ENCODE measurements at places on chromosomes 2 and 18.
A peak's percentile ranks its signal among the peaks of the same experiment; 100 is the strongest.

DNA sequence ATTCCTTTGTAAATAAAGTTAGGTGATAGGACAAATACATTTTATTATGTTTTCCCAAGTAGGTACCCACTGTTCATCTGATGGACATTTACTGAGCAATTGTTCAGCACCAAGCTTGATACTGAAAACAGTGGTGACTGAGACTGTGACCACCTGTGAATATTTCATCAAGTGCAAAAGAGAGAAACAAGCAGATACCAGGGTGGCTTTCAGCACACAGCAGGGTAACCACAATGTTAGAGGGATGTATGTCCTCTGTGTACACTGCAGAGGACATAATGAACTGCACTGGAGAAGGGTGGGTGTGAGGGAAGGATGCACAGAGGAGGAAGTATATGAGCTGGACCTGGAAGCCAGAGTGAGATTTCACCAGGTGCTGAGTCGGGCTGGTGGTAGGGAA, 411.8 kb downstream of the RAD51AP2 start:
- DNase-seq, result no peak

DNA sequence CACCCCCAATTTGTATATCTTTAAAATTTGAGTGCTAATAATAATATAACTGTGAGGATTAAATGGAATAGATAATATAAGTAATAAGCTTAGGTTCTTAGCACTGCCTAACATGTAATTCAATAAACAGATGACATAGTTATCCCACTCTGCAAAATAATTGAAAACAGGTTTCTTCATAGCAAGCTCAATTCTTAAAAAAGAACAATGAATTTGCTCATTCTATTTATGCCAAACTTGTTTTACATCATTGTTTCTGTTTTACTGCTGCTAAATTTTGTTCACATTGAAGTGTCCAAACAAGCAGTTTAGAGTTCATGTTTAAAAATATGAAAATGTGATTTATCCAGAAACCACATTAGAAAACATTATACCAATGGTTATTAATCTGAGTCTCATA, 217.0 kb downstream of the MBD5 start:
- DNase-seq, result no peak

DNA sequence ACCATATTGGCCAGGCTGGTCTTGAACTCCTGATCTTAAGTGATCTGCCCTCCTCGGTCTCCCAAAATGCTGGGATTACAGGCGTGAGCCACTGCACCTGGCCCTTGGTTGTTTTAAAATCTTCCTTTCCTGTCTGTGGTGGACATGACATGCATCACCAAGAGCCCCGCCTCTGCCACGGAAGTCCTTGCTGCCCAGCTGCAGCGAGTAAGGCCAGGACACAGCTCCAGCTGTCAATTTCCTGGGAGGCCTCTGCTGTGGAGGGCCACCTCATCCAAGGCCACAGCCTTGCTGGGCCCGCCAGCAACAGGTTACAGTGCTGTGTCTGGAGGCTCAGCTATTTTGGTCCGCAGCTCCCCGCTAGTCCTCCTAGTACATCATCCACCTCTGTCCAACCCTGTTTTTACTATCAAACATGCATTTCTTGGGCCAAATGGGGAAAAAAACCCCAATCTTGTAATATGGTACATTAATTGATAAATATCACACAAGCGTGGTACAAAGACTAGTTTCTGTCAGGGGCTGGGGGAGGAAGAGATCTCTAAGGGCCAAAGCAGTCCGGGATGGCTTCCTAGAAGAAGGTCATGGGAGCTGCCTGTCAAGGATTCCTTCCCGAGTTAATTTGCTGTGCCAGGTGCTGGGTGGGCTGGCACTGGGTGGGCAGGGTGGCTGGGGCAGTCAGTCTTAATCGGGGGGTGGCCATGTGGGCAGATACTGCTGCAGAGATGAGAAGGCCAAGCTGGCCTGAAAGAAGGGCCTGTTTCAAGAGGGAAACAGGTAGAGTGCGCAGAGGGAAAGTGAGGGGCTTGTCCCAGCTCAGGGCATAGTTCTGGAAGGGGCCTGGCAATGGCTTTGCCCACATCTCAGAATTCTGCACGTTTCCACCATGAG, 100.5 kb downstream of the INHBB start:
- no peak for DNase-seq

DNA sequence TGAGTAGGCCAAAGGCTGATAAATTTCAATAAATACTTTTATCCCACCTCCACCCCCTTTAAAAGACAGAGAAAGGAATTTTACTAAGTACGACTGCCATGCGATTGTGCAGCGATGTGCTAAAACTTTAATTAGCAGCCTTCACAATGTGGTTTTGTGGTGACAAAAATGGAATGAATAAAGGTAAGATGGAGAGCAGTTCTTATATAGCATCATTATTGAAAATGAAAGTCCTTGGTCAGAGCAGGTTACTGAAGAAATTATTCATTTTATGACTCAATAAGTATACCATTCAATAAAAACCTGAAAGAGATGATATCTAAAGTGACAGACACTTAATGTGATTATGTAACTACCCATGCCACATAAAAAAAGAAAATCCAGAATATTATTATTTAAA, 33.2 kb upstream of the MTIF2 start:
- no peak for DNase-seq

DNA sequence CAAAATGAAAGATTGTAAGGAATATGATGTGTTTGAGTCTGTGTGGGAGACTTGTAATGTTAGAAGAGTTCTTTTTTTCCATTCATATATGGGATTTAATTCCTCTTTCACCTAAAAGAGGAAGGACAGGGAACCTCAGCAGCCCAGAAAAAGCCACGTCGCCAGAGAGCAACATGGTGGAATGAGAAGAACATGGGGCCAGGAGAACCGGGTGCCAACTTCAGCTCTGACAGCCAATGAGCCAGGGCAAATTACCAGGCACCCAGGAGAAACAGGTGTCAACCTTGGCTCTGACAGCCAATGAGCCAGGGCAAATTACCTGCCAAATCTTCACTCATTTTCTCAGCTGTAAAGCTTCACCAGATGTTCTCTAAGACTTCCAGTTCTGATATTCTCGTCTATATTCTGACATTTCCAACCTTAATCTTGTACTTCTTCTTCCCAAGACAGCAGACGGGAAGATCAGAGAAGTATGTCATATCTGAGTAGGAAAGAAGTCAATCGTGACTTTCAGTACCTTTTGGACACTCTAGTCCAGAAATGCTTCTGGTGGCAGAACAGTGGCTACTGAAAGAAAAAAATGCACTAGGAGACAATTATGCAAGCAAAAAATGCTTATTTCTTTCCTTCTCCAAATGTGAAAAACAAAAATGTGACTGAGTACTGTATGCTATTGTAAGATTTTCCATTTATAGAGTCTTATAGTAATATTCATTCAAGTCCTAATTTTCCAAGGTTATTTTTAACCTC, 79.2 kb upstream of the COL5A2 start:
- DNase-seq, result no peak

DNA sequence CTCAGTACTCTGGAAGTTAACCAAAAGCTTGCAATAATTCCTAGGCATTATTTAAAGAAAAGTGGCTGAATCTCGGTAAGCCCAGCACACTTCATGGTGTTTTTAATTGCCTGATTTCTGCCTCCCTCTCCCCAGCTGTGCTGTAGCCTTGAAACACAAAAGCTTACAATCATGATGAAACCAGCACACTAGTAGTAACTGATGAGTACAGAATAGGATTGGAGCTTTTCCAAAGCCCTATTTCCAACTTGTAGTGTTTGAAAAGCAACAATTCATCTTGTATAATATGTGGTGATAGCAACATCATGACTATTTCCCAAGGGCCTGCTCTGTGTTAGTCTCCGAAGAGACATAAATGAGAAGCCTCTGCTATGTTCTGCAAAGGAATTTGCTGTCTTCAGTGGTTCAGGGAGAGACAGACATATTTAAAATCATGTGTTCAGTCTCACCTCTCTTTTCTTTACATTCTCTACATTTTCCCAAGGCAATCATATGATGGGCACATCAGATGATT, 1015.0 kb downstream of the BCL11A start:
- DNase-seq, result no peak

DNA sequence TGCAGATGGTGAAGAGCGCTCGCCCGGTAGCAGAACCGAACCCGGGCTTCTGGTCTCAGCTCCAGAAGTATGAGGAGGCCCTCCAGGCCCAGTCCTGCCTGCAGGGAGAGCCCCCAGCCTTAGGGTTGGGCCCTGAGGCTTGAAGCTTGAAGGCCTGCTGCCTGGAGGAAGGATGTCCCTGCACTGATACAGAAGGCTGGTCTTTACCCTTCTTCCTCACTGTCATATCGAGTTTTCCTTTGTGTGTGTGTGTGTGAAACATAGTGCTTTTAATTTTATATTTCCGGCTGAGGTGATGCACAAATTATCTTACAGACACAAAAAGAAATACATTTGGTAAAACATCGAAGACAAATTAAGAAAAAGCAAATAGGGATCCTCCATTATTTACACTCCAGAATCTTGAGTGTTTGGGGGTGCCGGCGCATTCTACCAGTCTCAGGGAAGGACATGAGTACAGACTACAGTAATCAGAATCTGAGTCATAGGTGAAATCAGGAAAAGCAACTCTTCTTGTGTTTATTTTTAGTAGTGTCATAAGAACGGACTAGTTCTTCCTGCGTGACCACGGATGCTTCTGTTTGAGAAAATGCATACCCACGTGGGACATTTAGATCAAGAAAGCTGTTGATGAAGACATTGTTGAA, 1.3 kb downstream of the DUSP28 start:
- DNase-seq, result peak; percentile 42

DNA sequence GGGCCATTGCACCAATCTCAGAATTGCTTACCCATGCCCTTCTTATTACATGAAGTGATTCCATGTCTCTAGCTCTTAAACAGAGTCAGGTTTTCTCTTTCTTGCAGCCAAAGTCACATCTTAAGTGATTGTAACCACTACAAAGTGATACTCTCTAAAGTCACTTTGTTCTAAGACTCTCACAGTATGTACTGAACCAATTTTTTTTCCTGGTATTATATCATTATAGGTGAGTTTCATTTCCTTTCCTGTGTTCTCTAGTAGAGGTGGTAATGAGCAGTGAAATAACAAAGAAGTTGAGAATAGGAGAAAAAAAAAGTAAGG, 66.3 kb upstream of the DARS1 start:
- DNase-seq, result no peak

GRCh38 chr2:151534001-151534400, 124.3 kb downstream of the RIF1 start:
- no peak for DNase-seq

GRCh38 chr2:6883448-6884122, 6.0 kb downstream of the RSAD2 start:
- no peak for DNase-seq

DNA sequence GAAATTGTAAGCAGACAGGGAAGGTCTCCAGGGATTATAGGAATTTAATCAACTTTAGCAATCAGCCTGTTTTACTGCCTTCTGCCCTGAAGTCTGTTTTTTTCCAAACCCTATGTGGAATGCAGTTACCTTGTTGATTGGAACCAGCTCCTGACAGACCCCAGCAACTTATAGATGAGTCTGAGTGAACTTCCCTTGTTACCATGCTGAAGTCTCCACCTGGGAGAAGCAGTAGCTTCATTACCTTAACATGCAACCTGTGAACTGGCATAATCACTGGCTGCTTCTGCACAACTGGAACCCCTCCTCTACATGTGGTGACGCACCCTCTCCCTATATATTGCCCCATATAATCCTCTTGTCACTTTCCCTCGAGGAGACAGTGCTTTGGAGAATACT, 226.3 kb upstream of the SPOPL start:
- no peak for DNase-seq

DNA sequence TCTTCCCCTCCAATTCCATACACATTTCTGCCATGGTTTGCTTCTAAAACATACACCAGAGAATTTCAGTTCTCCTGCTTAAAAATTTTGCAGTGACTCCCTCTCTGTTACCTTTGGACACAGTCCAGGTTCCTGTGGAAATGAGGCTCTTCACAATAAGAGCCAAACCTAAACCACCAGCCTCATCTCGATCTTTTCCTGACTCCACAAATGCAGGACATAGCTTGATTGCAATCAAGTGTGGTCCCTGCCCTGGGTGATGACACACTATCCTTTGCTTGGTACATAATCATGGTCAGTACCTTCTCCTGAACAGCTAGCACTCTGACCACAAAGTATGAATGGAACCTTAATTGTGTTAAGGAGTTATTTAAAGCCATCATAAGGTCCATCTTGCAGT, 134.9 kb upstream of the CHAC2 start:
- DNase-seq, result peak; percentile 67

- no peak for DNase-seq
Measured at GRCh38 chr18:32096946-32097345, 5.3 kb downstream of the RNF138 start.

GRCh38 chr2:18630101-18630500, 40.7 kb upstream of the NT5C1B start:
- DNase-seq, result peak; percentile 29

DNA sequence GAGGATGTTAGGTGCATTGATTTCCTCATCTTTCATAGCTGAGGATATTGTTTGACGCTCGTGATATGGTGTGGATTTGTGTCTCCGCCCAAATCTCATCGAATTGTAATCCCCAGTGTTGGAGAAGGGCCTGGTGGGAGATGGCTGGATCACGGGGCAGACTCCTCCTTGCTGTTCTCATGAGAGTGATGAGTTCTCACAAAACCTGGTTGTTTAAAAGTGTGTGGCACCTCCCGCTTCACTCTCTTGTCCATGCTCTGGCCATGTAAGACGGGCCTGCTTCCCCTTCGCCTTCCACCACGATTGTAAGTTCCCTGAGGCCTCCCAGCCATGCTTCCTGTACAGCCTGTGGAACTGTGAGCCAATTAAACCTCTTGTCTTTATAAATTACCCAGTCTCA, 28.4 kb upstream of the GPC1 start:
- no peak for DNase-seq

DNA sequence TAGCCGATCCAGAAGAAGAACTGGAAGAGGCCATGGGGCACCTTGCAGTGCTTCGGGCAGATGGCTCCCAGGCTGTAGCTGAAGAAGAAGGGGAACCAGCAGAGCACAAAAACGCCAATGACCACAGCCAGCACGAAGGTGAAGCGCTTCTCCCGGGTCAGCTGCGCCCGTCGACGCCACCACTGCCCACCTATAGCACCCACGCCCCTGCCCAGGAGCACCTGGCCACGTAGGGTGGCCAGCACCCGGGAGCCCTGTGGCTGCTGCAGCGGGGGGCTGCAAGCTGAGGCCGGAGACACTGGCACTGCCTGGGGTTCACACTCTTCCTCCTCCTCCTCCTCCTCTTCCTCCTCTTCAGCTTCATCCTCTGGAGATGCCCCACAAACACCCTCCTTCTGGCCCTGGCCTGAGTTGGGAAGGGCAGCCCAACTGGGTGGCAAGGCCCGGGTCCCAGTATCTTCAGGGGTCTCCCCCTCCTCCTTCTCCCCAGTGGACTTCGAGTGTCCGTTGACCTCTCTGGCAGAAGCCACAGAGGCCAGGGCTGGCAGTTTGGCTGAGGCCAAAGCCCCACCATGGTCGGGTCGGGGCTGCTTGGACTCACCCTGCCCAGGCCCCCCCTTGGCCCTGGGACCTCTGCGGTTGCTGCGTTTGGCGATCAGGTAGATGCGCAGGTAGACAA, 1.3 kb downstream of the ADRA2B start:
- no peak for DNase-seq

GRCh38 chr18:41457765-41458326, 497.2 kb upstream of the PIK3C3 start:
- DNase-seq, result no peak

Data from MCF 10A (cell line).